Smooth muscle cell of the brain vasculature (primary cell): ENCODE measurements at places on chromosomes 12 and 14.
A peak's percentile ranks its signal among the peaks of the same experiment; 100 is the strongest.

DNA sequence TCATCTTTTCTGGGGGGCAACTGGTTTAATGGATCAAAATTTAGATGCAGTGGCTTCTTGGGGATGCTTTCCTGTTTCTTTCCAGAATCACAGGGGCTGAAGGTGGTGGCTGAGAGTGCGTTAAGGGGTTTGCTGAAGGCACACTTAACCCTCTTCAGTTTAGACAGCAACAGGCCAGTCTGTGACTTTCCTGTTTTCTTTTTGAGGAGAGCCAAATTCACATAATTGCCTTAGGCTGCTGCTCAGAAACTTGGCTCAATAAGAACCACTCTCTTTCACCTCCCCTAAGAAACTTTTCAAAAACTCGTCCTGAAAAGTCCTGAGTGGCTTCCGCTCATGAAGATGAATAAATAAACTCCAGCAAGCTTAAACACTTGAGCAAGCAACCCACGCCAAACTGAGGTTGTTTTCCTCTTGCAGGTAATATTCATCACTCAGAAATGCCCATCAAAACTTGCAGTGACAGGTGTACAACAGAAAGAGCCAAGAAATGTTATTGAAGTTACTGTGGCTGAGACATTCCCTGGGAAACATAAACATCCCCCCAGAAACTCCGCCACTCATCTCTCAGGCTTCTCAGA is 510.4 kb downstream of the TMEM132D start:
- DNase-seq: no peak

DNA sequence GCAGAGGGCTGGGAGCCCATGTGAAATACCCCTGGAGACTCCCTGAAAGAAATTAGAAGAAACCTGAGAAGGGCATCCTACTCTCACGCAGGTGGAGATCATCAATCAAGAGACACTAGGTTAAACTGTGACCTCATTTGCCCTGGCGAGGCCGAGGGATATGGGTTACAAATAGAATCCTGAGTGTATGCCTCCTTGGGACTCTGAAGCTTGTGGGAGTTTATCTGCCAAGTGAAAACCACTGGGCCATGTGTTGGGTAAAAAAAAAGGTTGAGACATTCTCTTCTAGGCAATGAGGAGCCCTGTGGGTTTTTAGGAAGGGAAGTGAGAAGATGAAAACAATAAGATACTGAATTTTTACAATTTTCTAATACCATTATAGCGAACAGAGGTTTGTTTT is 160.7 kb upstream of the ARID2 start:
- no peak for DNase-seq

DNA sequence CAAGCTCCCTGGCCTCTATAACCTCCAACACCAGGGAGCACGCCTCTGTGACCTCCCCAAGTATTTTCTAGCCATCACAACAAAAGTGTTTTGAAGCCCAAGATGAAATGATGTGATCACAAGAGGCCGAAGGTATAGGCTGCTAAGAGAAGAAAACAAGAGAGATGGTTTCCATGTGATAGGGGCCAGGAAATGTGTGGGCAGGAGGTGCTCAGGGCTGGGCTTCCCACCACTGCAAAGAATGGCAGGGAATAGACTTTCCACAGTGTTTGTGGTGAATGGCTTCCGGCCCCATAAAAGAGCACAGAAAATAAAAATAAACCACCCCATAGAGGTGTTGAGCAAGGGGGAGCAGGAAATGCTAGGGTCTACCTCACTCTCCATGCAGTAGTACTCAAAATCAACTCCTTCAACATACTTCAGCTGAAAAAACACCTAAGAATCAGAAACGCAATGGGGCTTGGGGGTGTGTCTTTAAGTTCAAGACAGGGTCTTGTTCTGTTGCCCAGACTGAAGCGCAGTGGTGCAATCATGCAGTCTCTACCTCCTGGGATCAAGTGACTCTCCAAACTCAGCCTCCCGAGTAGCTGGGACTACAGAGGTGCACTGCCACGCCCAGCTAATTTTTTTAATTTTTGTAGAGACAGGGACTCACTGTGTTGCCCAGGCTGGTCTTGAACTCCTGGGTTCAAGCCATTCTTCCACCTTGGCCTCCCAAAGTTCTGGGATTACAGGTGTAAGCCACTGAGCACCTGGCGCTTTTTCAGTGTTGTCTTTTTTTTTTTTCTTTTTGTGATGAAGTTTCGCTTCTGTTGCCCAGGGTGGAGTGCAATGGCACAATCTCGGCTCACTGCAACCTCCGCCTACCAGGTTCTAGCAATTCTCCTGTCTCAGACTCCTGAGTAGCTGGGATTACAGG is 27.1 kb downstream of the DAD1 start:
- DNase-seq: no peak

- no peak for DNase-seq
Measured at GRCh38 chr14:51846631-51847488, 13.6 kb upstream of the GNG2 start.

DNA sequence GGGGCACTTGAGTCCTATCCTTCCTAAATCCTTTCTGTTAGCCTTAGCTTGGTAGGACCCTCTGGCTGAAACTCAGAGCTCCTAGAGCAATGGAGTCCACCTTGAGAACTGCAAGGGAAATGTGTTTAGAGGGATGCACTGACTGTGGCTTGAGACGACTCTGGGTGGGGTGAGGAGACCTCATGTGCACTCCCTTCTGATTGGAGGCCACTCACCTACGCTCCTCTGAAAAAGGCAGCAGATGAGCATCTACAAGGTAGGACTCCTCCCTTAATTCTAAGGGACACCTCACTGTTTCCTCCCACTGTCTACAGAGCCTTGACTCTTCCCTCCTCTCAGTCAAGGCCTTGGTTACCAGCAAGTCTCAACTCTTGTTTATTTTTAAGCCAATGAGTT is 1.0 kb downstream of the MAP3K12 start:
- no peak for DNase-seq

- DNase-seq: no peak
Measured at GRCh38 chr14:68106456-68106855, 286.9 kb downstream of the RAD51B start.

DNA sequence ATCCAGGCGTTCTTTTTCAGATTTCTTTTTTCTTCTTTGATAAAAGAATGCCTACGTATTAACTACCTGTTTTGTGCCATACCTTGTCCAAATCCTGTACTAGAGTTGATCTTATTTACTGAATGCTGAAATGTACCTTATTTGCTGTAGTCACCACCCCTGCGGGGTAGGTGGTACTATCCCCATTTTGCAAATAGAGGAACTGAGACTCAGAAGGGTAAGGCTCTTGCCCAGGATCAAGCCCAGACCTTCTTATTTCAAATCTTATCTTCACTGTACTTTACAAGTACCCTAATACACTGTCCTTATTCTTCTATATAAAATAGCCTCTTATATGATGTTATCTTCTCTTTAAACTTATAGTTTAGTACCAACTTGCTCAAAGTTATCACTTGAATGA is 206.5 kb downstream of the SLC41A2 start:
- no peak for DNase-seq

DNA sequence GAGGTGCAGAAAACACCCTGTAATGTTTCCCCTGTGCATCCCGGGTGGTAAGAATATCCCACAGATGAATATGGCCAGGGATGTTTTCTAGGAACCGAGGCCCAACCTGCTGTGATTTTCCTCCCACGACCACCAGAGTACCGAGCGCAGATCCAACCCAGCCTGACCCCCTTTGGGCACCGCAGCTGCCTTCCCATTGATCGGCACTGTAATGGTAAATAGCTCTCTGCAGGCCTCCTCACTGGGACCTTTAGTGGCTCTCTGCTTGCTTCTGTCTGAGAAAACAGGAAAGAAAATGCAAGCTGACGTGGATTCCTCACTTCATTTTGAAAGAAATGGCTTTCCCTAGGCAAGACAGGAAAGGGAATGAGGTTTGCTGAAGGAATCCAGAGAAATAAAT is 2.4 kb upstream of the RAB15 start:
- DNase-seq: no peak

DNA sequence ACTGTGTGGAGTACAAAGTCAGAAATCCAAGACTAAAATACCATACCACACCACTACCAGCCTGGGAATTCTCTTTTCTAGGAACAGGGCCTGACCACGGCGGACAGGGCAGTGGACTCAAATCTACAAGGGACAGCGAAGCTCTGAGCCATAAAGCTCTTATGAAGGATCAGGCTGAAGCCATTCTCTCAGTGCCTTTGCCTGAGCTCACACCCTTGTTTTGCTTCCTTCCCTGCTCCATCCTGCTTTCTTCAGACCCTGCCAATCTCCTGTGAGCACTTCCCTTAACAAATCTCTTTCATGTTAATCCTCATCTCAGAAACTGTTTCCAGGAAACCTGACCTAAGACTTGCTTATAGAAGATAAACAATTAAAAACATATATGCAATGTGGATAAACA is 398.5 kb downstream of the MDGA2 start:
- no peak for DNase-seq

DNA sequence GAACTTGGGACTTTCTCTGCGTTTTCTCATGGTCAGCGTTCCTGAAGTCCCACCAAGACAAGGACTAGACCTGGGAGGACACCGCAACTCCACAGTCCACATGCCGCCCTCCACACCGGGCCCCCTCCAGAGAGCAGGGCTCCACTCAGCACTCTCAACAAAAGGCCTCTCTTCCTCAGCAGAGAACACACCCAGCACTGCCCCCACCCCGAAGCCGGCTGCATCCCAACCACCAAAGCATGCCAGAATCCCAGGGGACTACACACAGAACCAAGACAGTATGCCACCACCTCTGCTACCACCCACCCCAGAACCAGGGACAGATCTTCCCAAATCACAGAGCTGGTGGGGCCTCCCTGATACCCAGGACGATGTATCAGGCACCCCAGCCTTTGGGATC is 88.3 kb downstream of the BCL11B start:
- no peak for DNase-seq

GRCh38 chr12:118842866-118843265 is 138.5 kb upstream of the SRRM4 start:
- DNase-seq: no peak

GRCh38 chr14:50523271-50524041 is 8.9 kb downstream of the MAP4K5 start:
- no peak for DNase-seq

- DNase-seq: no peak
Measured at GRCh38 chr12:78799649-78800048, 64.9 kb upstream of the SYT1 start.

DNA sequence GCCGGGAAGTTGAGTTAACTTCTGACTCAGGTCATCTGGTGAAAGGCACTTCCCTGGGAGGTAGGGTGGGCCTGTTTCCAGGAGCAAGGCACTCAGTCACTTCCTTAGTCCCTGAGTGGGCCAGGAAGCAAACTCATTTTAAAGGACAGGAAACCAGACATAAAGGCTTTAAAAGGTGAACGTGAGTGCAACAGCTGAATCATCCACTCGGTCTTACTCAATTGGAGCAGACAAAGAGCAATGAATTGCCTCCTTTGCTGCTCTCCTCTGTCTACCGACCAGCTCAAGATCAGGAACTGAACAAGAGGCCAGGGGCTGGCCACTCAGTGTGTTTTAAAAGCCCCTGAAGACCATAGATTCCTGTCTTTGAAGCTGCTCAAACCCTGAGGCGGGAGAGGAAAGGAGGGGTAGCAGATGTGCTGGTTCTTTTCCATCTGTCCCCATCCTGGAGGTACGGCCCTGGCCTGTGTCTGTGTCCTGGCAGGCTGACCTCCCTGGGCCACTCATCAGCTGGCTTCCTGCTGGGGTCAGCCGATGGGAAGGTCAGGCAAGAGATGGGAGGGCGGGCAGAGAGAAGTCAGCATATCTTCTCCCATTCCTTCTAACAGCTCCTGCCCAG is 148.9 kb downstream of the PPM1H start:
- DNase-seq: peak; percentile 32

DNA sequence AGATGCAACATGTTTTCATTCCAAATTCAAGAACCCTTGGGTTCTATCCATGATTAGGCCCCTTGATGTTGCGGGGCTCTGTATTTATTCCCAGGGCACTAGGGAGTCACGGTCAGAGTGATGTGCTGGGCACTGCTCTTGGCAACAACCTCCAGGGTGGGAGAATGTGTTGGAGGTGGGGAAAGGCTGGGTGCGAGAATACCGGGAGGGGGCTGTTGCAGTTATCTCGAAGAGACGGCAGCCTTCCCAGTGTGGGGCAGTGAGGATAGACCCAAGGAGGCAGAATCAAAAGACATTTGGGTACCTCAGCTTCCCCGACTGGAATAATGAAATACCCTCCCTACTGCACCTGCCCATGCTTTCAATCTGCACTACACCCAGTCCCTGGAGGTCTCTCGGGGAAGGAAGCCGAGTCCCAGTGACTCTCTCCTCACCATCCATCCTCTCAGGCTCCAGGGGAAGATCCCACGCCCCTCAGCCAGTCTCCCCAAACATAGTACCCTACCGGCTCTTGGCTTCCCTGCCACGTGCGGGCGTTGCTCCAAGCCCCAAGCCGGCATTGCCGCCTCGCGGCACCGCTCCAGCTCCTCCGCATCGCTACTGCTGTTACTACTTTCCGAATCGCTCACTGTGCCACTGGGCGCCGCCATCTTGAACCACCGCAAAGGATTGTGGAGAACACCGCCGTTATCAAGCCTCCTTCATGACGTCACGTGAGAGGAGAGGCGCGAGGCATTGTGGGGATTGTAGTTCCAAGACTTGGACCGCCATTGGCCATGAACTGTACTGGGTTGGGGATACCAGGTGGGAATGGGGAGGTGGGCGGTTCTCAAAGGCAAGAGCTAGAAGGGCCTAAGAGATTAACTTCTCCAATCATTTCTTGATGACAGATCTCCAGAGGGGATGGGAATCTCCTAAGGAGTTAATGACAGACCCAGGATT is at the start of gene C12orf43:
Gene C12orf43 (minus strand): TSS at position 663 of the 942 bp plus-strand sequence. CDS start 13 bp downstream, at position 650.
- DNase-seq: peak; percentile 74

- DNase-seq: no peak
Measured at GRCh38 chr12:128337071-128337345, 70.0 kb downstream of the TMEM132C start.
